ENCODE measurements at places on chromosomes 7 and 10.

DNA sequence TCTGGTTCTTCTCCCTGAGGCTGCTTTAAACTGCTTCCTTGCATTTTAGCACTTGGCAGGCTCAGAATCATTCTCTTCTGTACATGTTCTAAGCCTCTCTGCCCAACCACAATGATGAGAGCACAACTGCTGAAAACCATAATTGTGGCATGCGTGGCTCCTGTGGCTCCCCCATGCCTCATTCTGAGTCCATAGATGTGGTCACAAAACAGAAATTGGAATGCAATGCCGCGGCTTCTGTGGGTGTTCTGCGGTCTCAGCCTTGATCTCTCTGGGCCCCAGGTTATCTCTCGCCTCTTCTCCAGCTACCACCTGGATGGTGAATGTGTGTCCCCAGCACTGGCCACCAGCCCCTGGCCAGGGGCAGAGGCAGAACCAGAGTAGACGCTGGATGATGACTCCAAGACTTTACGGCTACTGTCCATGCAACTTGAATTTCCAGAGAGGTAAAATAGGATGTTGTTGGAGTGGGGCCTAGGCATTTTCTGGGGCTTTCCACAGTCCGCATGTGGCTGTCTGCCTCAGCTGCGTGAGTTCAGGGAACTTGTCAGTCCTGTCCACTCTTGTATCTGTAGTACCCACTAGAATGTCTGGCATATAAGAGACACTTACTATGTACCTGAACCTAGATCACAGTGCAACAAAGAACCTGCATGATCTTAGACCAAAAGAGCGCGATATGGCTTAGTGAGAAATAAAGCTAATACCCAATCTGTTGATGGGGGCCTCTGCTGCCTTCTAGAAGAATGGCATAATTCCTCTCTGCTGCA lies 52.4 kb upstream of the ADRB1 start:
- DNase-seq = peak; percentile 42

DNA sequence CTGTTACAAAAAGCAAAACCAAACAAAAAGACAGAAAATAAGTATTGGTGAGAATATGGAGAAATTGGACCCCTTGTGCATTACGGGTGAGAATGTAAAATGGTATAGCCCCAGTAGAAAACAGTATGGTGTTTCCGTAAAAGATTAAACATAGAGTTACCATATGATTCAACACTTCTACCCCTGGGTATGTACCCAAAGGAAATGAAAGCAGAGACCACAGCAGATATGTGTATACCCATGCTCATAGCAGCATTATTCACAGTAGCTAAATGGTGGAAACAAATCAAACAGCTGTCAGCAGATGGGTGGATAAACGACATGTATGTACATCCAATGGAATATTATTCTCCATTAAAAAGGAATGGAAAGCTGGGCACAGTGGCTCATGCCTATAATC lies 42.4 kb downstream of the STARD3NL start:
- no peak for DNase-seq

- DNase-seq = no peak
These were observed 97.5 kb downstream of the RPS24 start for GRCh38 chr10:78130966-78131710.

GRCh38 chr10:87660484-87661133 lies 931 bp downstream of the PAPSS2 start:
- no peak for DNase-seq

GRCh38 chr10:84365335-84365881 lies 37.0 kb downstream of the CCSER2 start:
- no peak for DNase-seq

- no peak for DNase-seq
These were observed 5.8 kb upstream of the PRTFDC1 start for GRCh38 chr10:24958091-24958720.

GRCh38 chr7:82839555-82839954 lies 323.1 kb downstream of the PCLO start:
- DNase-seq = no peak

DNA sequence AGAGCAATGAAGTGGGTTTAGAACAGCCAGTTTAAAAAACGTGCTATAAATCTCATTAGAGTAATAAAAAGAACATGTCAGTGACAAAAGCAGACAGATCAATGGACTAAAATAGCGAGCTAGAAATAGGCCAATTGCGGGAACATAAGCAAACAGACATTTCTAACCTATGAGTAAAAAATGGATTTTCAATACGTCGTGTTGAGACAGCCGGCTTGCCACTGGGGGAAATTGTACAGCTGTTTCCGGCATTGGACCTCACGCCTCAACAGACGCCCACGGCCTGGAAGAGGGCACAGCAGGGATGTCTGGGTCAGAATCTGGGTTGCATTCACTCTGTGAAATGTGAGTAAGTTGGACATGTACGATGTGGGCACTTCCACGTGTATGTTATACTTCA lies 92.9 kb downstream of the SVOPL start:
- peak; percentile 34 for DNase-seq

Data from stimulated activated CD4-positive, alpha-beta T cell treated with anti-CD3 and anti-CD28 coated beads, Interleukin-1b, Interleukin-23, amount 100 ng/mL, for 48 hours (primary cell).